ENCODE measurements at places on chromosomes 11 and 22.

DNA sequence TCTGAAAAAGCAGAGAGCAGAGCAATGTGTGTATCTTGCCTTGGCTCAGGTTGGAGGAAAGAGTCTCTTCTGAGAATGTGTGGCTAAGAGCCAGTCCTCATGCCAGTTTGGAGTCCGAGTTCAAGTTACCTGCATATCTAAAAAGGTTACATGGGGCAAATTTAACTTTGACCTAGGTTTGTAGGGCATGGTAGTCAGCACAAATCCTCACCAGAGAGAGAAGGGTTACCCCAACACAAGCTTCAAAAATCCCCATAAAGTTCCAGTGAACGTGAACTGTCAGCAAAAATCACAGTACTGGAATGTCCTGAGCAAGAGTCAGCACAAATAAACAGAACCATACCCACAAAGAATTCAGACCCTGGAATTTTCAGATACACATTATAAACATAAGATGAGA is 13.8 kb downstream of the SDHD start:
- no peak for DNase-seq

DNA sequence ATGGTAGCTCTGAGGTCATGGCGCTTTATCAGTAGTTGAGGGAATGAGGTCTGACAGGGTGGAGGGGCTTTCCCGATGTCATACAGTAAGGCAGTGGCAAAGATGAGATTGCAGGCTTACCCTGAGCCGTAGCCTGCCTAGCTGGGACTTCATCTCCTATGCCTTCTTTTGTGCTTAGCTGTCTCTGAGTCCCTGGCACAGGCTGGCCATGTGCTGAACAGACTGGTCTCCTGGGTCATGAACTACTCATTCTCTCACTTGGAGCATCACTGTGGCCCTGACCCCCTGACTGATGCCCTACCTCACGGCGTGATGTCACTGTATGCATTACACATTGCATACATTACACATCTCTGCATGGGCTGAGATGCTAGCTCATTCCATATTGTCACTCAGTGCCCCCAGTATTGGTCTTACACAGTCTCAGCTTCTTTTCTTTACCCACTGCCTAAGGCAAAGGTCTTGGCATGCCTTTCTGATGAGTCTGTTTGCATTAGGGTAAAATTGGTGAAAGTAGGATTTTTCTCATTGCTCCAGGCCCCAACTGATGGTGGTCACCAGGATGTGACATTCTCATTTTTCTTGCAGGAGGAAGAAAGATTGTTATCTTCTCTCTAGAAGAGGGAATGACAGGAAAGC is 389.4 kb upstream of the CADM1 start:
- no peak for DNase-seq

DNA sequence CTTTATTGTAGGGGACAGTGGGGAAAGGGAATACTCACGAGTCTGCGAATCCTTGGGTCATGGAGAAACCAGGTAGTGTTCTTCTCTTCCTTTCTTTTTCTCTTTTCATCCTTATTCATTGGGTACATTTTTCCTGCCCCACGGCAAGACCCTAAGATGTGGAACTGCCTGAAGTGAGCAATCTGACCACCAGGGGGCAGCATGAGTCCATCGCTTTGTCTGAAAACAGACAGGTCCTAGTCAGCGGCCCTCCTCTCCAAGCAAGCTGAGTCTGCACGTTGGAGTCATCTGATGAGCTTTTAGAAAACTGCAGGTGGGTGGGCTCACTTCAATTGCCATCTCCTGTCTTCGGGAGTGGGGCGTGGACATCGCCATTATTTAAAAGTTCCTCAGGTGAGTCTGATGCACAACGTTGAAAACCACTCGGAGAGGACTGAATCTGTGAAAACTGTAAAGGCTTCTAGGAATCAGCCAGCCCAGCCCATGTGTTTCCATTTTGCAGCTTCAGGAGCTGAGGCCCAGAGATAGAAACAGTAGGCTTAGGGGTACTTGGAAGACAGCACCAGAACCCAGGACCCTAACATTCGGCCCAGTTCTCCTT is 34.0 kb upstream of the FBXO3 start:
- peak; percentile 54 for DNase-seq

DNA sequence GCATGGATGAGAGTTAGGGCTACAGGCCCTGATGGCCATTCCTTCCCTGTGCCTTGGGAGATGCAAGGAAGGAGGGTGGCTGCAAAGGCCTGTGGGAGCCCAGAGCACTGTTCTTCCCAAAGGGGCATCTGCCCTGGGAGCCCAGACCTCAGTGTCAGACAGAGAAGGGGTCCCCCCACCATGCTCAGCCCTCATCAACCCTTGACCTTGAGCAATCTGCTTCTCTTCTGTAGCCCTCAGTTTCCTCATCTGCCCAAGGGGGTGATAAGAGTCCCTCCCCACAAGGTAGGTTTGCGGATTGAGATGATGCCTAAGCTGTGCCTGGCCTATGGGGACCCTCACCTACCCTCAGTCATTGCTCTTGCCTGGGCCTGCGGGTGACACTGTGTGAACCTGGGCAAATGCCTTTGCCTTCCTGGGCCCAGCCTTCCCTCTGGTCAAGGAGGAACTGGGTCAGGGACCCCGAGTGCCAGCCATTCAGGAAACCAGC is 47.5 kb downstream of the IGLL5 start:
- no peak for DNase-seq

GRCh38 chr11:28298209-28298608 is 190.0 kb downstream of the METTL15 start:
- no peak for DNase-seq

DNA sequence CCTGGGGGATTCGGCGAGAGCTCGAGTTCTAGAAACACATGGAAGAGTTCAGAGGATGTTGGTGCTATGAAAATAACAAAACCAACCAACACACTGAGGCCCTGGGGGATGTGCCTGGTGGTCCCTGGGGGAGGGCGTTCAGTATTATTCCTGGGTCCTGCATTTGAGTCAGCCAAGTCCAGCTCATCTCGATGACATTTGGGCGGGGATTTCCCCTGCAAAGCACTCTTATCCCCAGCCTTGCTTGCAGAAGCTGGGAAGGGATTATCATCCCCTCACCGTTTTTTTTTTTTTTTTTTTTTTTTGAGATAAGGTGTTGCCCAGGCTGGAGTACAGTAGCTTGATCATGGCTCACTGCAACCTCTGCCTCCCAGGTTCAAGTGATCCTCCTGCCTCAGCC is 2.1 kb upstream of the SMIM38 start:
- no peak for DNase-seq

GRCh38 chr11:96341211-96342013 is 1.6 kb downstream of the MAML2 start:
- no peak for DNase-seq

DNA sequence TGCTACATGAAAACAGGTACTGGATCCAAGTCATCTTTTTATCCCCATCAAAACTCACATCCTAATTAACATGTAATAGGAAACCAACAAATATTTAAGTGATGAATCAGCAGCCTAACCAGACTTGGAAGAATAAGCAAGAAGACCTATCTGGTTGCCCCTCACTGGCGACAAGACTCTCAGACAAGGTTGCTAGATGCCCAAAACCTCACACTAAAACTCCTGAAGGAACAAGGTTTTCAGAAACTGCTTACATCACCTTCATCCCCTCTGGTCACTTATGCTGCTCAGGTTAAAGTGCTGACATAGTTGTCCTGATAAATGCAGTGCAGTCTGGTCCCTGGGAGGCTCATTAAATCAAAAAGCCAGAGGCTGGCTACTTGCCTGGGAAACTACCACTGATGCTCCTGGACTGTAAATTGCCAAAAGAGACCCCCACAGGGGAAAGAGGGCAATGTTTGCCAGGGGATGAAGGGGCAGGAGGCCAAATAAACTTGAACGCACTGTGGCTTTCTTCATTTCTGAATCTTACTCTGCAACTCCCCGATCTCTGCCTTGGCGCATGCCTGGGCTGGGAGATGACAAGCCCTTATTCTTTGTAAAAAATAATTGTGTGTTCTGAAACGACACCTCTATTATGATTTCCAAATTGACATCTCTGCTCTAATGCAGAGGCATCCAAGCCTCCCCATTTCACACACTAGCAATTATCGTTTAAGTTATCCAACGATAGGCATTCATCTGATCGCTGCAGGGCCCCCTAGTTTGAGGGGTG is 72.7 kb downstream of the AMBRA1 start:
- DNase-seq, result no peak

GRCh38 chr22:49965091-49966040 is 4.8 kb downstream of the PIM3 start:
- no peak for DNase-seq

DNA sequence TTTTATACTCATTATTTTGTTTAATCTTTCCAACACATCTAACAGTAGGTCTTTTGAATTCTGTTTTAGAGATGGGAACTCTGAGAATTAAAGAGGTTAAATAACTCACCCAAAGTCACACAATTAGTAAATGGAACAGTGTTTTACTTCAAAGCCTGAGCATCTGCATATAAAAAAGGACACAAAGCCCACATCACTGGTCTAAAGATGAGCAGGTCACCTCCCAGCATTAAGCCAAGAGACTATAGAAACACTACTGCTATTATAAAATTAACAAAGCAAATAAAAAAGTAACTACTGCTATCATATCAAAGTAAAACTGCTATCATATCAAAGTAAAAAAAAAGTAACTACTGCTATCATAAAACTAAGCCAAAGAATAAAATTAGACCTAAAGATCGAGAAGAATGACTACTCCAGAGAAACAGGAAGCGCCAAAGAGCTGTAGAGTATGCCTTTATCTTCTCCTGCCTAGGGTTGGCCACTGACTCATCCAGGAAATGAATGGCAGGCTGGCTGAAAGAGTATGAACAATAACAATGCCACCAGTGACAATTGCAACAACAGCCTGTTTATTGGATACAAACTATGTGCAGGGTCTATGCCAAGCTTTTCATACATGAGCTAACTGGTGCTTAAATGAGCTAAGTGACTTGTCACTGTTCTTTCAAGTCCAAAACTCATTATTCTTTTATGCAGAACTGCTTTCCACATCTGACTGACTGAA is 1153.0 kb upstream of the TENM4 start:
- DNase-seq, result no peak

DNA sequence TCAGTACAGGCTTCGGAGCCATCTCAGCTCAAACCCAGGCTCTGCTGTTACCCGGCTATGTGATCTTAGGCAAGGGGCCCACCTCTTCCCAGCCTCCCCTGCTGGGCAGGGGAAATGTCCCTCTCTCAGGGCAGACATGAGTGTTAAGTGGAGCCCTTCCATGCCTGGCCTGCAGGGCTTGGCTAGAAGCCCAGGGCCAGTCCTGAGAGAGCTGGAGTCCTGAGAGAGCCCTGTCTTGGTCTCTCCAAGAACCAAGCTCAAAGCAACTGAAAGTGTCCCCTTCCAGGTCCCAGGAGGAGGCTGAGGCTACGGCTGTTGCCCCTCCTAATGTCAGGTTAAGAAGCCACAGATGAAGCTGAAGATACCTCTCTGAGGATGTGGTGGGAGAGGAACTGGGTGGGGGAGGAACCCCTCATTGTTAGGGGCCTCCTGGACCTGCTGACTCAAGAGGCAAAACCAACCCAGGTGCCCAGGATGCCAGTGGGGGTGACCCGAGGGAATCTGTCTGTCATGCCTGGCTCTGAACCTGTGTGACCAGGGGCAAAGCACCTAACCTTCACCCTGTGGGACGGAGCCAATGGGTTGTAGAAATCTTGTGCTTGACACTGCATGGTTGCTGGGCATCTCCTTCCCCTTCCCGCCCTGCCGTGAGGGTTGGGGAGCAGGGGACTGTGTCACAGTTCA is 4.2 kb downstream of the ZP1 start:
- no peak for DNase-seq

DNA sequence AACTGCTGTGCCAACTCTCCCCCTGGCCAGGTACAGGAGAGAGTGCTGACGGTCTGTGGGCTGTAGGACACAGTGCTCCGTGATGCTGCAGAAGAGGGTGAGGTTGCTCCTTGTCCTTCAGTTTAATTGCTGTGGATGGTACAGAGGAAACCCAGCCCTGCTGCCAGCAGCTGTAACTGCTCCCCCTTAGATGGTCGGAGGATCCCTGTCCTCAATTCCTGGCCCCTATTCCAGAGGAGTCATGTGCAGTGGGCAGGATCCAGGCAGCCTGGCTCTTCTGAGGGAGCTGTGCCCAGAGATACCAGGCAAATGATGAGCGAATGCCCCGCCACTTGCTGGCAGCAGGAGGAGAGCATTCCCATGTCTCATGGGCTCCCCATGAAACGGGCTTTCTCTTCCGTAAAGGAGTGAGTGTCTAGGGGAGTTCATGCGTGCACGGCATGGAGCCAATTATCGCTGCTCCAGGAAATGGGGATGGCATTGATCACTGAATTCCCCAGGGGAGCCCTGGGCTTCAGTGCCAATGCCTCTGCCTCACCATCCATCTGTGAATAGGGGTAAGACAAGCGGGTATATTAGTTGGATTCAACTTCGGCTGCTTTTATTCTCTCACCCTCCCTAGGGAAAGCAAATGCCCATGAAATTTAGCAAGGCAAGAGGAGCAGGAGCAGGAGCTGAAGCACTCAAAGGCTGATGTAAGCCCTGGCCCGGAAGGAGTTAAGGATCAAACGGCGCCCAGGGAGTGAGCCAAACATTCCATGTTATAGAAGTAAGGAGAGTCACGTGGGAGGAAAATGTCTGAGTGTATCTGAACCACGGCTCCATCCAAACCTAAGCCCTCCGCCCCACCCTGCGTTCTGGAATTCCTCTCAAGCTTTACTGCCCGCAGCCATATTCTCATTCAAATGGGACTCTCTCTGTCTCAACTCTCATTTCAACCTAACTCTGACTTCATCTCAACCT is 51.0 kb upstream of the CSNK2A3 start:
- no peak for DNase-seq

- DNase-seq, result no peak
Measured at GRCh38 chr11:65446446-65447277, 24.1 kb downstream of the NEAT1 start.

- no peak for DNase-seq
Measured at GRCh38 chr11:12451179-12451814, 73.9 kb downstream of the PARVA start.

Measured in NCI-H187 treated with DMSO at 0.1 percent for 48 hours (cell line).